ENCODE measurements at places on chromosomes 6 and 20.

DNA sequence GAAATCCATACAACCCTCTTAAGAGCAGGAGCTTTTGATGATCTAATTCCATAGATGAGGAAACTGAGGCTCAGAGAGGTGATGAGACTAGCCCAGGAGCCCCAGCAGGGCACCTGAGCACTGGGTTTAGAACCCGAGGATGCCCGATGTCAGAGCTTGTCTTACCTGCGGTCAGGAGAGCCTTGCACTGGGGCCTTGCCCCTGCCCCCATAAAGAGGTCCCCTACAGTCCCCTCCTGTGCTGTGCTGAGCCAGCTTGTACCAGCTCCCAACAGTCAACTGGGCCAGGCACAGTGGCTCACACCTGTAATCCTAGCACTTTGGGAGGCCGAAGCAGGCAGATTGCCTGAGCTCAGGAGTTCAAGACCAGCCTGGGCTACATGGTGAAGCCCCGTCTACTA, 58.6 kb downstream of the RIPOR3 start:
- no peak for DNase-seq

DNA sequence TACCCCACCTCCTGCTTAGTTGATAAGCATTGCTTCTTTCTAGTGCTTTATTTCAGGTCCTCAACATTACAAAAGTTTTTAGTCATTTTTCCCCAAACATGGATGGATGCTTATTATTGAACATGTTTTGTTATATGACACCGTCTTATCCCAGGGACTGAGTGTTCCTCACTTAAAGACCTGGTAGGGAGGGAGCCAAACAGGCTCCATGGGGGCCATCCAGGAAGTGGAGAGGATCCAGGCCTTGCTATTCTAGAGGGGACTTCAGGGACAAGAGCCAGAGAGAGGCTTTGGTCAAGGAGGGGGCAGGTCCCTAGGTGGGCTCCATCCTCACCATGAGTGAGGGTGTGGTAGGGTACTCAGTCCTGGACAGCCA, 7.4 kb downstream of the SLC32A1 start:
- peak; percentile 28 for DNase-seq

GRCh38 chr6:28442586-28442985, 705 bp downstream of the ZSCAN23 start:
- no peak for DNase-seq

DNA sequence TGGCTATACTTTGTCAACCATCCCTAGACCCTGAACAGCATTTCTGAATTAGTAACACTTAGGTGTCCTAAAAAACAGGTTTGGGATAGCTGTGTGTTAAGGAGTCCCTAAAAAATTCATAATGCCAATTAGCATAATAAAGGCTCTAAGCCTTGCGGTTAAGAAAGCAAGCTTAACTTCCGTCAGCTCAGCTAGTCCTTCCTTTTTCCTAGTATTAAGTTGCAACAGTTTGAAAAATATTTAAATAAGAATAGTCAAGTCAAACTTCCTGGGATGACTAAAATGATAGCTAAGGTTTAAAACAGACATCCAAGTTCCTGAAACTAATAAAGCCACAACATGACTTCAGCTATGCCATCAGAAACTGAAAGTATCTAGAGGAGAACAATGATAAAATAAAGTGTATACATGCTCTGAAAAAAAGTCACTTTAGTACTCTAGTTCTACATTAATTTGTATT, 3.5 kb downstream of the AKIRIN2 start:
- DNase-seq, result no peak

GRCh38 chr6:148932731-148933130, 185.9 kb downstream of the UST start:
- no peak for DNase-seq

DNA sequence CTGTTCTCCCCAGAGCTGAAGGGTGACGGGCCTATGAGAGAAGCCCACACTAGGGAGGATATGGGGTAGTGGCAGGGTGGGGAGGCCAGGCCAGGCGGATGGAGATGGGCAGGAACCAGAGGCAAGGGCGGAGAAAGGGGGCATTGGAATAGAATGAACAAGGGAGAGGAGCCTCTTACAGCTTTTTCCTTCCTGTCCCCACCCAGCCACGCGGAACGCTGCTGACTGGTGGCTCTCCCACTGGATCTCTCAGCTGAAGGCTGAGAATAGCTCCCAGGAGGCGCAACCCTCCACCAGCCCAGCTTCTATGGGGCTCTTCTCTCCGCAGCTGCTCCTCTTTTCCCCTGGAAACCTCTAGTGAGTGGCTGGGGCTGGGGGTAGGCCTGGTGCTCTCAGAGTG, 10.8 kb downstream of the DLK2 start:
- no peak for DNase-seq

DNA sequence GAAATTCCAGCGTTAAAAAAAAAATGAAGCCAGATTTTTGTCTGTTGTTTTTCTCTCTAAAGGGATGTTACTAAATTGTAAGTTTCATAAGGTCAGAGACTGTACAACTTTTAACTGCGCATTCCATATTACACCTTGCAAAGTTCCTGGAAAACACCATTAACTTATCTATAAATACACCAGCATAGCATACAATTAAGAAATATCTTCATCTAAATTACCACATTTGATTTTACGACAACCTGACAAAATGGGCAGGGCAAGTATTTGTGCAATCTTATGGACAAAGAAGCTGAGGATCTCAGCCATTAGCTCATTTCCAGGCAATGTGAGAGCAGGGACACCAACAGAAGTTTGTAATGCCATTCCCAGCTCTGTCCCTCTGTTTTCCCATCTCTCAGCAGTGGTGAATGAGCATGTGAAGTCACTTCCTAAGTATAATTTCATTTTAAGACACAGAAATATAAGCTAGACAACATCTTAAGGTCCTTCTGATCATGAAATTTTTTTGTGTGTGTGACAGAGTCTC, 12.9 kb upstream of the GCM1 start:
- DNase-seq, result no peak

GRCh38 chr6:34090529-34090928, 55.4 kb downstream of the GRM4 start:
- DNase-seq, result no peak

DNA sequence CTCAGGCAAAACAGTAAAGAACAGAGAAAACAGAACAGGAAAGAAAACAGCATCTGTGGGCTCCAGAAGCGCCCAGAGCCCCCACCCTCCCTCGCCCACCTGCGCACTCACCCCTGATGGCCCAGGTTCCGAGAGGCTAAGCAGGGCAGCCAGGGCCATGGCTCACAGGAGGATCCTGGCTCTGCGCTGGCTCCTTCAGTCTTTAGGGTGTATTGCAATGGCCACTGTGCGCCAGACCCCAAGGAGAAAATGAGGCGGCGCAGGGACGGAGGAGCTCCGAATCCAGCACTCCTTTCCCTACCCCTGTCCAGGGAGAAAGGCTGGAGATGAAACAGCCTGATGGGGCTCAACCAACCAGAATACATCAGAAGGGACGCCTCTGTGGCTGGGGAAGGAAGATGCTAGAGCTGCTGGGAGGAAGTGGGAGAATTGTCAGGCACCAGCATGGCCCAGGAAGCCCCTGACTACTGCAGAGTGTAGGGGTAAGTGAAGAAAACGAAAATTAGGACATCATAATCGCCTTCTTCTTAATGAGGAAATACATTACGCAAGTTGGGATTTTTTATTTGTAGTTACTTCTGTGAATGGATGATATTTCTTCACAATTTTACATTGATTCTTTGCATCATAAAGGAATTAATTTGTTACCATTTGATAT, 49.0 kb downstream of the COL11A2 start:
- peak; percentile 51 for DNase-seq

DNA sequence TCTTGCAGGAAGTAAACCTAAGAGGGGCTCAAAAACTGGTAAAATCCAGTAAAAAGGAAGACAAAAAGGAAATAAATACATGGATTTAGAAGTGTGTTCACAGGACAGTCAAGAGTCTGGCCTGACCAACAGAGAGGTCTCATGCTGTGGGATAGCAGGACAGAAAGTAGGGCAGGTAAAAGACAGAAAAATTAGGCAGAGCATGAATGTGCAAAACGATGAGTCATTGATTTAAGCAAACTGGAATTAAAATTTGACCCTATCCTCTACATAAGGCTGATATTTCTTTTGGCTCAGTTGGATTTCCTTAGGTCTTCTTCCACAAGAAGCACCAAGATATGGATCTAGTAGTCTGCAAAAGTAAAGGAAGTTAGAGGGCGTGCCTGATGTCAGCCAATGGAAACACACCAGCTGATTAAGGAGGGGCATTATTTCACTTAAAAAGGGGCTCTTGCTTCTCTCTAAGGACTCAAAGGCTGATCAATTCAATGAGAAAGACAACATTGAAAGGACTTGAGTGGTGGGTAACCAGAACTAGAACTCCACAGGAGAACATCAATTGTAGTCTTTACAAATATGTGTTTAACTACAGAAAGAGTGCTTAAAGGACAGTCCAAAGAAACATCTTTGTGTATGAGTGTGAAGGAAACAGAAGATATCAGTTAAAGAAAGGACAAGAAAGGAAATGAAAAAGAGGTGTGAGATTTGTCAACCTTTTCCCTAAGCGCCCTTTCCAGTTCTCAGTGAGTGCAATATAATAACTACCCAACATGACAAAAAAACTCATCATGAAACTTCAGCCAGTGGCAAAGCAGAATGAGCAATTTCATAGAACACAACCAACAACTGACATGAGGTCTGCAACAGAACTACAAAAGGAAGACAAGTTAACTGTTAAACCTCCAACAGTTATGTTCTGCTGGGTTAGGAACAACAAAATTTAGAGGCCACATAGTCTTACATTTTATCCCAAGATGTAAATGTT, 19.4 kb upstream of the MYB start:
- no peak for DNase-seq

GRCh38 chr6:142279350-142280180, 22.2 kb upstream of the ADGRG6 start:
- DNase-seq, result no peak

- no peak for DNase-seq
Measured at GRCh38 chr6:169172456-169172855, 81.2 kb downstream of the THBS2 start.

- DNase-seq, result no peak
Measured at GRCh38 chr6:56746767-56747504, 104.2 kb upstream of the DST start.

- DNase-seq, result no peak
Measured at GRCh38 chr6:138856654-138857053, 60.8 kb downstream of the ECT2L start.

- DNase-seq, result peak; percentile 90
Measured at GRCh38 chr20:36179170-36179945, 24.8 kb downstream of the EPB41L1 start.

- peak; percentile 85 for DNase-seq
Measured at GRCh38 chr20:57389695-57390603, 1.2 kb upstream of the RBM38 start.

- DNase-seq, result no peak
Measured at GRCh38 chr6:157845493-157846259, 22.6 kb downstream of the SNX9 start.

- peak; percentile 82 for DNase-seq
Measured at GRCh38 chr6:164109770-164110140, 695.2 kb downstream of the QKI start.

GRCh38 chr6:31586599-31587281, 663 bp downstream of the LST1 start:
- no peak for DNase-seq

DNA sequence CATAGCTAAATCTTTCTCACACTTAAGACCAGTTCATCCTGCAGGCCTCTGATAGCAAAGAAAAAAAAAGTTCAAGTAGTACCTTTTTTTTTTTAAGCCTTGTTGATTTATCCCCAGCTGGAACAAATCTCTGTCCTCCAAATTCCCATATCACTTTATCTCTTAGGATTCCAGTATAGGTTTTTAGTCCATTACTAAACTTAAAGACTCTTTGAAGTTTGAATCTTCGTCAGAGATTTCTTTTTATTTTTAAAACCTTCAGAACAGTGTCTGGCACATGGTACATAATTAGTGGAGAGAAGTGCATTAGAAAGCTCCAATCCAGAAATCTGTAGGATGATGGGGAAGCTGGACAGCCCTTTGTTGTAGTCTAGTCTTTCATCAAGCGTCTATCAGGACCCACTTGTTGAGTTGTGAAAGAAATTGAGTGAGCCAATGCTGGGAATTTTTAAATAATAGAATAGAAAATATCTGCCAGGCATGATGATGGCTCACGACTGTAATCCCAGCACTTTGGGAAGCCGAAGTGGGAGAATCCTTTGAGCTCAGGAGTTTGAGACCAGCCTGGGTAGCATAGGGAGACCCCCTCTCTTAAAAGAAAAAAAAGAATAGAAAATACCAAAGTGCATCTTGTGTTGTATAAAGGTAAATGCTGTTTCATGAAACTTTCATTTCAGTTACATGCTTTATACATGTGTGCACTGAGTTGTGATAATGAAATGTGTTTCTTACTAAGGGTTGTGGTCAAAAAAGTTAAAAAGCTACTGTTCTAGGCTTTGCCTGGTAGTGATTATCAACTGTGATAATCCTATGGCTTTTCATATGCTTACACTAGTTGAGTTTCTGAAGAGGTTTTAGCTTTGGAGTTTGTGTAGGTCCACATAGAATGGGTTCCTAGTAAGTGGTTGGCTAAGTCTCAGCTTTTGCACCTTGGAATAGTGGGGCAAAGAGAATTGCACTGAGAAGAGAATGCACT, 3.2 kb downstream of the NFYA start:
- no peak for DNase-seq

- DNase-seq, result no peak
Measured at GRCh38 chr6:156508923-156509322, 268.3 kb upstream of the ARID1B start.

DNA sequence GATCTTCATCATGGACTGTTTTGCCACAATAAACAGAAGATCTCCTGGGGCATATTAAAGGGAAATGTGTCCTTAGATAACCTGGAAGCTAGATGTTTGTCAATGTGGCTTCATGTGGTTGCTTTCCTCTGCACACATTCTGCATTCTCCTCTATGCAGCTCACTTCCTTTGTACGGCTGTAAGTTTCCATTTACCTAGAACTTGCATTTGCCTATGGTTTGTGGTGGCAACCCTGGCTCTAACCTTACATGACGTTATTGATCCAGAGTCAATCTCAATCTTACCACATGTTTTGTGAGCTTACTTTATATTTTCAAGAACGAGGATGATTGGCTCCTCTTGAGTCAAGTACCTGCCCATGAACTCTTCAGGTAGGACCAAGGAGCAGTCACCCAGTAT, 863.1 kb downstream of the MAFB start:
- no peak for DNase-seq

- DNase-seq, result peak; percentile 91
Measured at GRCh38 chr20:48750941-48751635, 76.7 kb downstream of the PREX1 start.

- DNase-seq, result no peak
Measured at GRCh38 chr6:165574220-165575157, 88.6 kb downstream of the PDE10A start.

DNA sequence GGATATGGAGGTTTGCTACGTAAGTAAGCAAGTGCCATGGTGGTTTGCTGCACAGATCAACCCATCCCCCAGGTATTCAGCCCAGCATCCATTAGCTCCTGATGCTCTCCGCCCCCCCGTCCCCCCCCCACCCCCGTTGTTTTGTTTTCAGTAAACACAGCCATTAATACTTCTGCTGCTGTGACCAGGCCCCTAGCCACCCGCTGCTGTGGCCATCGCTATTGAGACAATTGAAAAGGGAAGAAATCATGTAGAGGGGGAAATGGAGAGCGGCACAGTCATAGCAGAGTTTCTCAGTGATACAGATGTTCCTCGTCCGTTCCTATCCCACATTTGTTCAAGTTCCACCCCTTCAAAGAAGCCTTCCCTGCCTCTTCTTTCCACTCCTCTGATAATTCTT, 24.9 kb downstream of the SLC35D3 start:
- peak; percentile 33 for DNase-seq
